Stimulated activated CD4-positive, alpha-beta T cell treated with anti-CD3 and anti-CD28 coated beads, Interleukin-15, amount 100 ng/mL, for 24 hours (primary cell): ENCODE measurements at places on chromosomes 2 and 18.

- no peak for DNase-seq
Measured at GRCh38 chr18:10322004-10322403, 132.4 kb upstream of the APCDD1 start.

DNA sequence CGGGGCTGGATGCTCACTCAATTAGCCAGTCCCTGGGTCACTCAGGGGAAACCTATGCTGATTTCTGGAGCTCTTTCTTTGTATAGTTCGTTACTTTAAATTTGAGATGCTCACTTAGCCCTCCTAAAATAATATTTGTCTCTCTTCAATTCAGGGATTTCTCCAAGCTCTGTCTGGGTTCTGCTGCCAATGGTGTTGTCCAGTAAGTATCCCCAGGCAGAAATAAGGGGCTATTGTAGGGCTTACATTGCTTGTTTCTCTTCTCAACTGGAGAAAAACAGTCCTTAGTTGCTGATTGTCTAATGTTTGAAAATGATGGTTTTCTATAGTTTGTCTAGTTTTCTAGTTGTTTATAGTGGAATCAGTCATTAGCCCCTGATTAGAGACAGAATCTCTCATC, 5.0 kb downstream of the RAB6C start:
- DNase-seq = no peak

- no peak for DNase-seq
Measured at GRCh38 chr2:153098073-153098472, 379.7 kb downstream of the ARL6IP6 start.

DNA sequence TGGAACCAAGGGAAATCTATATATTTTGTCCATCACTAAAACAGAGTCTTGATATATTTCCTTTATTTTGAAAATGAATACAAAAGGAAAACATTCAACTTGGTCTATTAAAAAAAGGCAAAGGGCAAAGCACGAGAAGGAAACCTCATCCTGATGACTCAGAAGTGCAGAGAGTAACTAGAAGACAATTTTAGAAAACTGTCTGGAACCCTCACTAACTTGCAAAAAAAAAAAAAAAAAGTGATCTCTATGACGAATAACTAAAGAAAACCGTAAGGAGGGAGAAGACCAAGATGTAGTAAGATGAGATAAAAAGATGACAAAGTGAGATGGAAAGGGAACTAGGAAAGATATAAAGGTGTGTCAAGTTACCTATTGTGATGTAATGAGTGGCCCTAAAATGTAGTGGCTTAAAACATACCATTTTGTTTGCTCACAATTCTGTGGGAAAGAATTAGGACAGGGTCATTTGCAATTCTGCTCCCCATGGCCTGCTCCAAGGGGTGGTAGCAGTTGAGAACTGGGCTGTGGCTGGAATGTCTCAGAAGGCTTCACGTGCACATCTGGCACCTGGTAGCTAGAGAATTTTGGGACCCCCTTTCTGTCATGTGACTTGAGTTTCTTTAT, 303.0 kb downstream of the DYSF start:
- DNase-seq = no peak

DNA sequence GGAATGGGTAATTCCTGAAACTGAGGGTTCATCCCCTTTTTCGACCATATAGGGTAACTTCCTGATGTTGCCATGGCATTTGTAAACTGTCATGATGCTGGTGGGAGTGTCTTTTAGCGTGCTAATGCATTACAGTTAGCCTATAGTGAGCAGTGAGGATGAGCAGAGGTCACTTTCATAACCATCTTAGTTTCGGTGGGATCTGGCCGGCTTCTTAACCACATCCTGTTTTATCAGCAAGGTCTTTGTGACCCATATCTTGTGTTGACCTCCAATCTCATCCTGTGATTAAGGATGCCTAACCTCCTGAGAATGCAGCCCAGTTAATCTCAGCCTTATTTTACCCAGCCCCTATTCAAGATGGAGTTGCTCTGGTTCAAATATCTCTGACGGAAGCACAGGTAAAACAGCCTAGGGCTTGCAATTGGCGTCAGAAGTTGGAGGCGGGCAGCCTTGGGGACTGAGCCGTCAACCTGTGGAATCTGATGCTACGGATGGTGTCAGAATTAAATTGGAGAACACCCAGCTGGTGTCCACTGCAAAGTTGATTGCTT, 19.5 kb downstream of the RALBP1 start:
- no peak for DNase-seq

GRCh38 chr2:135378591-135378990, 152.4 kb downstream of the ZRANB3 start:
- no peak for DNase-seq

GRCh38 chr18:13374468-13375301, 156.1 kb downstream of the LDLRAD4 start:
- DNase-seq = no peak

- no peak for DNase-seq
Measured at GRCh38 chr2:174593041-174593440, 4.6 kb downstream of the WIPF1 start.
